Nephron progenitor cell (in vitro differentiated cells): ENCODE measurements at places on chromosomes 6 and 20.

GRCh38 chr20:25223179-25223661 is 24.7 kb upstream of the PYGB start:
- DNase-seq: no peak

DNA sequence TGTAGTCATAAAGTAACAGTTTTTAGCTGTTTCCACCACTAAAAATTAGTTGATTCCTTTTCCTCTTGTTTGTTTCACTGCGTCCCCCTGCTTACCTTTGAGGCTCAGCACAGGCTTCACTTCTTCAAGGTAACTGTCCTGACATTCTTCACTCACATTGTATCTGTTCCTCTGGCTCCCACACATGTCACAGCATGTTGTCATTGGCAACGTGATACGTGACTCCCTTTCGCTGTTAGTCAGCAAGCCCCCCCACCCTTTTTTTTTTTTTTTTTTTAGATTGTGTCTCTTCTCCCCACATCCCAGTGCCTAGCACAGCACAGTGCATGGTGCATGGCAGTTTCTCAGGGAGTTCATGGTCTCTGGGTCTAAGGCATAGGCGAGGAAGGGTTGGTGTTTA is 13.3 kb downstream of the VAPB start:
- no peak for DNase-seq

DNA sequence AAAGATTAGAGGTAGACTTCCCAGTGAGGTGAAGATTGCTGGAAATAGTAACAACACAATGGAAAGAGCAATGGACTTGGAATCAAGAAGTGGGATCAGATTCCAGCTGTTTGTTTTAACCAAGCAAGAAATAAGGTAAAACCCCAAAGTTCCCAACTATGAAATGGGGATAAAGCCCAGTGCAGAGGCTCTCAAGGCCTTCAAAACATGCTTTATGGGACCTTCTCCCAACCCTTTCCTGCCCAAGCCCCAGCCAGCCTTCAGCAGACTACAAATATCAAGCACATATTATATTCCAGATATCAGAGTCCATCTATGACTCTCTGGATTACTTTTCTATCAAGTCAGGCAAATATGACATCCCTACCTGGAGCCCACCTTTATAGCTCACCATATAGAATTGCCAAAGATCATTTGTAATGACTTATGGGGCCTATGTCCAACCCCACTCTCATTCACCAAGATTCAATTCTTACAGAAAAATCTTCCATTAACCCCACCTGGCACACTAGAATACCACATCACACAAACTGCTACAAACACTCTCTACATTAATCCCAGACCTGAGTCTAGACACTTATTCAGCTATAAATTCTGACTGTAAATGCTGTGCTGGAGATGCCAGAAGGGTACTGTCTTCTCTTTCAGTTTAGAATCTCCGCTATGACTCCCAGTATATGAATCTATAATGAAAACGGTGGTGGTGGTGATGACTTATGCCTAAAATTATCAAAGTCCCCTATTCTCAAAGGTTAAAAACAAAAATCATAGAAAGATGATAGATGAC is 6.1 kb downstream of the DDX39B start:
- DNase-seq: no peak

GRCh38 chr20:44027343-44028002 is 112.8 kb downstream of the TOX2 start:
- no peak for DNase-seq

- no peak for DNase-seq
These were observed 76.5 kb downstream of the ADGRG6 start for GRCh38 chr6:142378138-142378875.

DNA sequence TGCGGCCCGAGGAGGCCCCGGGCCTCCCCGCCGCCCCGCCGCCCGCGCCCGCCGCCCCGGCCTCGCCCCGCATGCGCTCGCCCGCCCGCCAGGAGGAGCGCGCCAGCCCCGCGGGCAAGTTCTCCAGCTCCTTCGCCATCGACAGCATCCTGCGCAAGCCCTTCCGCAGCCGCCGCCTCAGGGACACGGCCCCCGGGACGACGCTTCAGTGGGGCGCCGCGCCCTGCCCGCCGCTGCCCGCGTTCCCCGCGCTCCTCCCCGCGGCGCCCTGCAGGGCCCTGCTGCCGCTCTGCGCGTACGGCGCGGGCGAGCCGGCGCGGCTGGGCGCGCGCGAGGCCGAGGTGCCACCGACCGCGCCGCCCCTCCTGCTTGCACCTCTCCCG is 1.5 kb downstream of the FOXQ1 start:
- no peak for DNase-seq

DNA sequence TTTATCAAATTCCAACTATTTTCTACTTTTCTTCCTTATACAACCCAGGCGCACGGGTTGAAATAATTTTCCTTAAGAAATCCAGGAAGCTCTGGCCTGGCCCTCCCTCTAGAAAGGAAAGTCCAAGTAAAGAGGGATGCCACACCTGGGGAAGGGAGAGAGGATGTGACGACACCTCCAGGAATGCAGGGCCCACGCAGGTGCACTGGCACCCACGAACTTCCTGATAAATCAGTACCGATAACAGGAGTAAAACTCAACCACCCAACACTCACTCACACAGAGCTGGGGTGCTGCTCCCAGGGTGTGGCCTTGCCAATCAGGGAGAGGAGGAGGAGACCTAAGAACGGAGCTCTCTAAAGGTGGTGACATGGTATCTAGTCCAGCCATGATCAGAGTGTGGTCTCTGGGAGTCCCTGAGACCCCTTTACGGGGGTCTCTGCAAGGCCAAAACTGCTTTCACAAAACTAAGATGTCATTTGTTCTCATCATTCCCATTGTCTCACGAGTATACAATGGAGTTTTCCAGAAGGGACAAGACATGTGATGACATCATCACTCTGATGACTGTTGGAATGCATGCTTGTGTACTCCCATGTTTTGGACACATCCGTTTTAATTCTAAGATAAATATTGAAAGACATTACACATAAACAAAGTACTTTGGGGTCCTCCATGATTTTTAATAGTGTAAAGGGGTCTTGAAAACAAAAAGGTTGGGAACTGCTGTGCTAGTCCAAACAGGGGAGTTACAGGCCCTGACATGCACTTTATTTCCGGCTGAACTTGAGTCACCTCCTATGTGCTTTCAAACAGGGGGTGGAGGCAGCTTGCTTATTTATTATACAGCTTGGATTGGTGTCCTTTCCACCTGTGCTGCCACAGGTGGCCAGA is 2.2 kb upstream of the PARD6B start:
- DNase-seq: no peak

DNA sequence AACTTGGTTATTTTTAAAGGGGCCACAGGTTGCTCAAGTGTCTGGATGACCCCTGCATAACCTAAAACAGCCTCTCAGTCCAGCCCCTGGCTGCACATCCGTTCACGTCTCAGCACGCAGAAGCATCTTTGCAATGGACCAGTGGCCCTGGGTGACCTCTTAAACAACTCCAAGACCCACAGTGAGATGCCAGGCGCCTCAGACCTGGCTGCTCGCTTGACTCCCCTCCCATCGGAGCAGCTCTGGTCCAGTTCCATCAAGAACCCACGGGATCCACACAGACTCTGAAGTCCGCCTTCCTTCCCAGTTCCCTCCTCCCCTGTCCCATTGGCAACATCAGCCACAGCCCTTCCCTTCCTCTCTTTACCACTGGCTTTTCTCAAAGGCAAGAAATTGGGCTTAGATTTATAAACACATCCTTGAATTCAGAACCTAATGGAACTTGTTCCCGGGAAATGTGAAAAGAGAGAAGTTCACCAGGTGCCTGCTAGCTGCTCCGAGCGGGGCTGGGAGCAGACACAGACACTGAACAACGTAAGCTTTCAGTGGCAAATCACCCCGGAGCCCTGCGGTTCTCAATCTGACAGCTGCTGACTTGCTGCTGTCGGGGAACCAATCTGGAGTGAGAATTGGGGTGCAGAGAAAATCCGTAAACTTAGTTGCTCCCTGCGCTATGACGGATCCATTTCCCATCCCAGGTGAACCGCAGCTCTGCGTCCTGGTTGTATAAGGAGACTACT is 39.6 kb upstream of the MPC1 start:
- no peak for DNase-seq

- DNase-seq: no peak
These were observed 55.1 kb downstream of the TBXT start for GRCh38 chr6:166112580-166112979.

DNA sequence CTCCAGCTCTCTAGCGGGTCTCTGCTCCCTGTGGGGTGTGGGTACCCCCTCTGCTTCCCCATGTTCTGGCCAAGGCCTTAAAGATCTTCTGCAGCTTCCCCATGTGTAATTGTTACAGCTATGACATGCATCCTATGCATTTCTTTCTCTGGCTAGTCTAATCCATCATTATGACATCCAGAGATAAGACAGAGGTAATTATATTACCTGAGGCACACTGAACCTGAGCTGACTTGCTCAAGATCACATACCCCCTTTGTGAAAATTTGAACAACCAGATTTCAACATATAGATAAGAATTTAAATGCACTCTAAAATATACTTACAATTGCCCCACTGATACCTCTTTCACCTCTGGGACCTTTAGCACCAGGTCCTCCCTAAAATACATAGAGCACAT is 102.4 kb downstream of the COL12A1 start:
- DNase-seq: no peak

GRCh38 chr6:16723826-16724225 is 37.4 kb downstream of the ATXN1 start:
- DNase-seq: no peak

DNA sequence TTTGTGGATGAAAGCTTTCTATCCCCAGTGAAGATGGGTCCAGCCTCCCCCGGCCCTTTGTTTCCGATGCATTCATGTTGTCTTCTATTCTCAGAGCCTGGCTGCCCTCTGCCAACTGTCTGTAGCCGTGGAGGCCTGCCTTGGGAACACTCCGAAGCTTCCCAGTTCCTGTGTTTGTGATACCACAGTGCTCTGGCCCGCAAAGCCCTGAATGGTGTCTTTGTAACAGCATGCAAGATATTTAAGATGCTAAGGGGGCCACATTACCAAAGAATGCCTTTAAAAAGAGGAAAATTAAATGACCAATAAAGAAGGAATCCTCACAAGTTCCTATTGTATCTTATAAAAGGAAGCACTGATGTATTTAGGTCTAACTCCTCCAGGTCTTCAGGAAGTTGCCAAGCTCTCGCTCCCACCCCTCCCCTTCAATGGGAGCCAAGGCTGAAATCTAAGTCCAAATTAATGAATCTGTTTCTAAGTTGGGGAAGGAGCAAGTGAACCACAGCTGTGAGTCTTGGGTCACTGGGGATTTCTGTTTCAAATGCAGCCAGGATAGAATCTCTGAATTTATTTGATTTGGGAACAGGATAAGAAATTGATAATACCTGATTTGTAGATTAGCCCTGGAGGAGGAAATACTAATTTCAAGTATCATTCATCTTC is 596.1 kb downstream of the QKI start:
- no peak for DNase-seq

GRCh38 chr20:4091490-4092479 is 76.4 kb upstream of the RNF24 start:
- peak; percentile 71 for DNase-seq

DNA sequence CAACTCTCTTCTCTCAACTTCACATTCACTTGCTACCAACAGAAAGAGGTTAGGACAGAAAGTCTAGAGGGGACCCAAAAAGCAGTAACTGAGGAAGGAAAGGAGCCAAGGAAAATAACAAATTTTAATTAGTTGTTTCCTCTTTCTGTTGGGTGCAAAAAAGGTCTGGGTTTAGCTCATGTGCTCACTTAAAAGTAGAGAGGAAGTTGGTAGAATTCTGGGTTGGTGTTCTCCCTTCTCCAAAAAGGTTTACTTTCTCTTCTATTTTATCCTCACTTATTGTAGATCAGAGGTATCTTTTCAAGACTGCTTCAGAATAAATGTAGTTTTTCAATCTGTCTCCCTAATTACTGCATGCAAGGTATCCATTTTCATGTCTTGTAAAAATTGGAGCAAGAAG is 42.8 kb downstream of the MAP3K7 start:
- DNase-seq: no peak

- DNase-seq: no peak
These were observed 144.4 kb upstream of the EXOC2 start for GRCh38 chr6:837380-837779.

- peak; percentile 0 for DNase-seq
These were observed 94.1 kb downstream of the YTHDF1 start for GRCh38 chr20:63121749-63122405.

- DNase-seq: peak; percentile 17
These were observed 888.4 kb upstream of the GJE1 start for GRCh38 chr6:141244366-141244765.

- no peak for DNase-seq
These were observed 739 bp downstream of the B3GAT2 start for GRCh38 chr6:70956191-70956450.

- DNase-seq: no peak
These were observed 64.8 kb downstream of the PHACTR3 start for GRCh38 chr20:59668926-59669850.

DNA sequence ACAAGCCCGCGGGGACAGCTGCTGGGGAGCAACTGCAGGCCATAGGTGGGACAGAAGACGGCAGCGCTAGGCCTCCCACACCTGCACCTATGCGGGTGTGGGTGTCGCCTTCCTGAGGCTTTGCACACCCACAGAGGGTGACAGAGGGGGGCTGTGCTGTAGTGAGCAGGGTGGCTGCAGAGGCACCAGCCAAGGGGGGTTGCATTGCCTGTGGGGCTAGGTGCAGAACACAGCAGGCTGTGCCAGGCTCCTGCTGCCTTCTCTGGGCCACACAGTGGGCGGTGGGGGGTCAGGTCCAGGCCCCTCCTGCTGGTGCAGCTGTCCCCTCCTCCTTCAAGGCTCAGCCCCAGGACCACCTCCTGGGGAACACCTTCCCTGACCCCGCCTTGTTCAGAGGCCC is 75.7 kb downstream of the WDR27 start:
- no peak for DNase-seq

GRCh38 chr20:20237093-20237959 is 130.6 kb upstream of the INSM1 start:
- DNase-seq: peak; percentile 54

DNA sequence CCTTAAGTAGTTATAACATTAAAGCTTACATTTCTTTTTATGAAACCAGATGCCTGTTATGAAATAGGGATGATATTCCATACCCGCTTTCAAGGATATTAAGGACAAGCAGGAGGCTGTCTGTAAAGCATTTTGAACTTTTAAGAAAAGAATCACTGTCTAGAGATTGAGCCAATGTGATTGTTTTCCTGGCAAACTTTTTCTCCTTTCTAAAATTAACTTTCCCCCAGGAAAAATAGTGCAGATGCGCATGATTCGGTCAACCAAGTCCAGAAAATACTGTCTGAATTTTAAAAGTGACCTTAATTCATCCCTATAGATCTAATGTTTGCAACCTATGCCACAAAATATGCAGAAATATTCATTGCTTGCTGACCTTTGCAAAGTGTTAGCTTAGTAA is 15.1 kb upstream of the DEK start:
- no peak for DNase-seq

- no peak for DNase-seq
These were observed 738.1 kb downstream of the HDGFL1 start for GRCh38 chr6:23307516-23307915.
